CD4-positive, alpha-beta T cell treated with Interleukin-15 for 4 hours (primary cell): ENCODE measurements at places on chromosomes 6 and 20.
A peak's percentile ranks its signal among the peaks of the same experiment; 100 is the strongest.

- DNase-seq = no peak
Observed at GRCh38 chr6:16747232-16748024, 13.8 kb downstream of the ATXN1 start.

DNA sequence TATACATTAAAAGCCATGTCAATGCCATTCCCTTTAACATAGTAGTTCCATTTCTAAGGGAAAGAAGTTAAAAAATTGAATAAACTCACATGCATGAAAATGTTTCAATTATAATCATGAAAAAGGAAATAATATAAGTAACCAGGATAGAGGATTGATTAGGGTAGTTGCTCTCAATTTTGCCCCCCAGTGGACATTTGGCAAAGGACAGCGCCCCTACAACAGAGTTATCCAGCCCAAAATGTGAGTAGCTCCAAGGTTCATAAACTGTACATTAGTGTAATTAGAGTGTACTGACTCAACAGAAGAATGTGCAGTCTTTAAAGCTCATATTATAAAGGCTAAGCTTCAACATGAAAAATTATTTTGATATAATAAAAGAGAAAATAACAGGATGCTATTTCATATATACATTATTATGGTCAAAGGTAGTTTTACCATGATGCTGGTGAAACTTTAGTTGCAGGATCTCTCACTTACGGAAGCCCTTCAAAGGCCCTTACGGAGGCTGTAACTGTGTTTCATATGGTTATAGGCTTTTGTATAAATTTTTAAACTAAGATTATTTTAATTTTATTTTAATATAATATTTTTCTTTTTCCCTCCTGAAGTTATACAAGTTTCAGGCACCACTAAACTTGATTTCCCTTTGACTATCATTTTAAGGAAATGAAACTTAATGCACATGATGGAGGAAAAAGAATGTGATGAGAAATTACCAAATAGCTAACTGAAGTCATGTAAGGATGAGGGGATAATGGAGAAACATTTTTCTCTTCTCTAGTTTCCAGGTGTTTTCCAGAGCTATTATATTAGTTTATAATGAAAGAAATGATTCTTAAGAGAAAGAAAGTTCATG lies 403.6 kb downstream of the PLCB1 start:
- no peak for DNase-seq

GRCh38 chr6:128139519-128139918 lies 238.7 kb upstream of the THEMIS start:
- DNase-seq = no peak

DNA sequence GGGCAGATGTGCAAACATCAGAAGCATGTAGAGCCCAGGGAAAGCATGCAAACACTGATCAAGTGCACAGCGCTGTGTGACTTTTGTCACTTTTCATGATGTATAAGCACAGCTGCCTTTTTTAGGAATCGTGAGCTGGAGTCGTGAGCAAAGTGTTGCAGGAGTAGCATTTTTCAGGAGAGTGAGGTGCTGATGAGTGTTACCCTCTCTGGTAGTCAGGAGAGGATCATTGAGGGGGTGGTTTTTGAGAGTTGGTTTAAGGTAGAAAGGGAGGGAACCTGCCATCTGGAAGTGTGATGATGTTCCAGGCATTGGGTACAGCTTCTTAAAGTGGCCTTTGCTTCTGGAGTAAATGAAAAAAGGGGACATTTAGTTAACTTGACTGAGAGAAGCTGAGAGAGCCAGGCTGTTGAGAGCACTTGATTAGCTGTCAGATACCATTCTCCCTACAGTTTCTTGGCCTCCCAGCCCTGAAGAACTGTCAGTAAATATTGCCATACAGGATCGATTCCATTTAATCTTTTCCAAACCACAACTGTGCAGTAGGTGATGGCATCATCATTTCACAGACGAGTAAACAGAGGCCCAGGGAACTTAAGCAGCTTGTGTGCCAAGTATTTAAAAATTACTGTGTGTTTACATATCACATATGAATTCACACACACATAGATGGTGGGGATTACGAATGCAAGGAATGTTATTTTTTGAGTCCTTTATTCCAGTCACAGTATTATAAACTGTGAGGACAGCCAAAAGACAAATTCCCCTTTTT lies 28.9 kb downstream of the TPD52L1 start:
- no peak for DNase-seq

DNA sequence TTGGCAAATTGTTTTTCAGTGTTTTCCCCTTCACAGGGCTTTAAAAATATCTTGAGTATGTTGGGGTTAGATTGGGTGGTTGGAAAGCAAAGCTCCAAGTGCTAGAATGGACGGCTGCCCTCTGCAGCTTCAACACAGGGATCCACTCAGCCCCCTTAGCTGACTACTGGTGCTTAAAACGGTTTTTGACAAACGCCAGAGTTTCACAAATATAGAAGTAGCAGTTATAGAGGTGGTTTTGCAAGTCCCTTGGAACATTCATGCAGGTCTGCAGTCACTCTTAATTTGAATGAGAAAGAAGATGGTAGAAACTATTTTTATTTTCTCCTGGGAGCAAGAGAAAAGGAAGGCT lies 175.9 kb downstream of the ARID1B start:
- no peak for DNase-seq

GRCh38 chr20:39603219-39603618 lies 641.1 kb downstream of the DHX35 start:
- DNase-seq = no peak

- no peak for DNase-seq
Observed at GRCh38 chr20:16537025-16537665, 36.1 kb downstream of the KIF16B start.

- DNase-seq = no peak
Observed at GRCh38 chr6:17817763-17818162, 111.0 kb upstream of the NUP153 start.

- DNase-seq = peak; percentile 7
Observed at GRCh38 chr6:128731249-128732165, 151.4 kb upstream of the LAMA2 start.

DNA sequence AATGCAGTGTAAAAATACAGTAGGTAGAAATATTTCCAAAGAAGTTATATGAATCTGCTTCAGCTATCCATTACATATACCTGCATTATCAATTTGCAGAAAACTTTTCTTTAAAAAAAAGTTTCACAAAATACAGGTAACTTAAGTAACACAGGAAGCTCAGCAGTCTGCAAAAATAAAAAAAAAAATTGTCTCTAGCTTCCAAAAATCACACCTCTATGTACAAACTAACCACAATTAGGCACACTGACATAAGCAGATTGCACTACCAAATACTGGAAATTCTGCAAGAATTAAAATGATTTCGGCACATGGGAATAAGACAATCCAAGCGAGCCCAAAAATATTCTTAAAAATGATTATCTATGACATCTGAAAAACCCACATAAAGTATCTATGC lies 41.2 kb downstream of the ME1 start:
- DNase-seq = no peak

DNA sequence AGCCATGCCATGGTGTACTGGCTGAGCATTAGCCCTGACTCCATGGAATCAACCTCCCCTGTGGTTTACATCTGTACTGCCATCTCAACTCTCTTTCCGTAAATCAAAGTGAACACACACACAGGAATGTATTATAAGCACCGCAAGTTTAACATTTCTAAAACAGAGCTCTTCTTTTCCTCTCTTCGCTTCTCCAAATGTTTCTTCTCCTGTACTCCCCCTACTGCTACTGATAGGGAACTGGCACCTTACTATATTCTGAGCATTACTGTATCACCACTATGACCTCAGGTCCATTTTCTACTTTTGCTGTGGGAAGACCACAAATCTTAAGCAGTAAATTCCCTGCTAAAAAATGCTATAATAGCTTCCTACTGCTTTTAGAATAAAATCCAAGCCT lies 101.2 kb downstream of the NUS1 start:
- no peak for DNase-seq

DNA sequence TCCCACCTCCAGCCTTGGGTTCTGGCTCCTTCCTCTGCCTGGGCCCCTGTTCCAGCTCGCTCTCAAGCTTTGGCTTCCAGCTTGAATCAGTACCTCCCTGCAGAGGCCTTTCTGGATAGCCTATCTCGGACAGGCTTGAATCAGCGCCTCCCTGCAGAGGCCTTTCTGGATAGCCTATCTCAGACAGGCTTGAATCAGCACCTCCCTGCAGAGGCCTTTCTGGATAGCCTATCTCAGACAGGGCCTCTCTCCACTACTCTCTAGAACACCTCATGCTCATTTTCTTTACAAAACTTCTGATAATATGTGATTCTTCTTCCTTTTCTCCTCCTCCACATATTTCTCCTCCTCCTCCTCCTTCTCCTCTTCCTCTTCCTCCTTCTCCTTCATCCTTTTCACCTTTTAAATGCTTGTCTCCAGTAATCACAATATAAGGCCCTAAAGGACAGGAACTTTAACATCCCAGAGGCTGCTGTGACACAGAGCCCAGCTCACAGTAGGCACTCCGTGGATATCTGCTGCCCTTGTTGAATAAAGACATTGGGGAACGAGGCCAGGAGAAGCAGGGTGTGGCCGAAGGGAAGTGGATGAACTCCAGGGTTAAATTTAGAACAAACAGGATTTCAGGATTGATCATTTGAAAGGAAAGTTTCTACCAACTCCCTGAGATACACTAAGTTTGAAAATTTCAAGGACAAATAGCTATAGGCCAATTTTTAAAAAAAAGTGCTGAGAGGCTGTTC lies 9.3 kb upstream of the RPS6KA2 start:
- no peak for DNase-seq

- no peak for DNase-seq
Observed at GRCh38 chr6:10425176-10425974, 10.5 kb upstream of the TFAP2A start.

DNA sequence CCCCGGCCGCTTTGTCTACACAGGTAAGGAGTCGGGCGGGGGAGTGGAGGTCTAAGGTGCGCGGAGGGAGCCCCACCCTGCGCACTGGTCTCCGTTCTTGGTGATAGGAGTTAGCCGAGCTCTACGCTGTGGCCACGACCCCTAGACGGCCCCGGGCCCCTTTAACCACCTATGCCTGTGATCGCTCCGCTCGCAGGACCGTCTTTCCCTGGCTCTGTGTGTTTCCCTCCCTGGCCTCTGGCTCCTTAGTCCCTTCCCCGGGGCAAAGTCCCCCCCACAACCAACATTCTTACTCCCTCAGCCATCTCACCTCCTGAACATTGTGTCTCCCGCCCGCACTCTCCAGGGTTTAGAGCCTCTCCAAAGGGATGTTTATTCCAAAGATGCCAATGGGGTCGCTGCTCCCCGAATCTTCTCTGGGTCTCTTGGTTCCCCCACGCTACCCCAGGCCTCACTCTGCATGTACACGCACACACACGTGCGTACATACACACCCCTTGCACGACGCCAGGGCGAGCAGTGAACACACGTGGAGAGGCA lies 50.4 kb downstream of the CPXM1 start:
- no peak for DNase-seq

DNA sequence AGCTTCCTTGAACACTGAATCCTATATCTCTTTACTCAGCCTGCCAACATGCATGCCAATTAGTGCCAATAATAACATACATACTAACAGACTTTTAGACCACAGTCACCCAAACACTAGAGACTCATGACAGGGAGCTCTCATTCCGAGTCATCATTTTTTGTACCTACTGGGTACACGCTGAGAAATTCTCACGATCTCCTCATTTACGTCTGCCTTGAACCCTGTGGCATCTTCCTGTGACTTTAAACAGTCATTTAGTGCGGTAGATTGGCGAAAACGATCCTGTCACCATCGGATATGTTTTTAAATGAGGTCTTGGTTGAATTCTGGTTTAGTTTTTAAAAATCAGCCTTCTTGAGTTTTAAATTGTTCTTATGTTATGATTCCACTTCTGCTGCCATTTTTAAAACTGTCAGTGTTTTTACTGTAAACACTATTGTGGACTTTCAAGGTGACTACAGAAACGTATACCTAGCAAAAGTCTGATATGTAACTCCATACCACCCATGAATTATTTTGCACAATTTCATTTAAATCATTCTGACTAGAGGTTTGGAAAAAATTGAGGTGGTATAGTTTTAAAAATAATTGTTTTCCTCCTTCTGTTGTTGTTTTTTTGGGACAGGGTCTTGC lies 275.4 kb downstream of the TSHZ2 start:
- DNase-seq = no peak

- DNase-seq = no peak
Observed at GRCh38 chr6:66429210-66429609, 722.2 kb upstream of the EYS start.

DNA sequence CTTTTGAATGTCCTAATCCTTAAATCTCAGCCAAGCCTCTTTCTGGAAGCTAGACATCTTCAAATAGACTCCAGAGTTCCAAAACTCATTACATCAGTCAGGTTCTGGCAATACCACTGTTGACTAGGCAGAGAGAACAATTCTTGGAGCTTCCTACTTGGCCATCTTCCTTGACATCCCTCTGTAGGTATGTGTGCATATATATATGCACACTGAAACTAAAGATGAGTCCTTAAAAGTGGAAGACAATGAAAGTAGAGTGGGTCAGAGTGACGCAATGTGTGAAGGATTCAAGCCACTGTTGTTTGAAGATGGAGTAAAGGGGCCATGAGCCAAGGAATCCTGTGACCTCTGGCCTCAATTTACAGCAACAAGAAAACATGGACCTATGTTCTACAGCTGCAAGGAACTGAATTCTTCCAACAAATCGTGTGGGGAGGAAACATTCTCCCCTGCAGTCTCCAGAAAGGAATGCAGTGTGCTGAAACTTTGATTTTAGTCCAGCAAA lies 18.7 kb upstream of the DUSP22 start:
- no peak for DNase-seq

GRCh38 chr20:2449386-2449785 lies 21.2 kb downstream of the SNRPB start:
- DNase-seq = no peak

GRCh38 chr6:85405175-85405852 lies 44.6 kb upstream of the NT5E start:
- no peak for DNase-seq

- DNase-seq = no peak
Observed at GRCh38 chr20:1209447-1210387, 6.5 kb downstream of the C20orf202 start.

GRCh38 chr6:168305096-168305749 lies 14.4 kb downstream of the DACT2 start:
- no peak for DNase-seq

DNA sequence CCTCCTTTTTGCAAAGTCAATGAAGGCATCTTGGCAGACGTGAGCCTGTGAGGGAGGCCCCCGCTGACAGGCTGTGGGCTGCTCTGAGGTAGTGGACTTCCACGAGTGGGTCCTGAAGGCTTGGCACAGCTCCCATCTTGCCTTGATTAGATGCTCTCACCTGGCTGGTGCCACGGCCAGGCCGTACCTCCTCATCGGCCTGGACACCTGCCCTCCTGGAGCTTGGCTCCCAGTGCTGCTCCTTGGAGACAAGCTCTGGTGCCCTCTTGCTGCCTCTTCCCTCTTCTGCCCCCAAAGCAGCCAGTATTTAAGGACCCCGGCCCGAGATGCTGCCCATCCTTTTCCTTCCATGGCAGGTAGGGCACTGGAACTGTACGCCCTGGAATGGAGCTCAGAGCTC lies 93.5 kb downstream of the ERMARD start:
- no peak for DNase-seq

GRCh38 chr20:61636531-61637116 lies 384.6 kb downstream of the CDH4 start:
- DNase-seq = no peak

DNA sequence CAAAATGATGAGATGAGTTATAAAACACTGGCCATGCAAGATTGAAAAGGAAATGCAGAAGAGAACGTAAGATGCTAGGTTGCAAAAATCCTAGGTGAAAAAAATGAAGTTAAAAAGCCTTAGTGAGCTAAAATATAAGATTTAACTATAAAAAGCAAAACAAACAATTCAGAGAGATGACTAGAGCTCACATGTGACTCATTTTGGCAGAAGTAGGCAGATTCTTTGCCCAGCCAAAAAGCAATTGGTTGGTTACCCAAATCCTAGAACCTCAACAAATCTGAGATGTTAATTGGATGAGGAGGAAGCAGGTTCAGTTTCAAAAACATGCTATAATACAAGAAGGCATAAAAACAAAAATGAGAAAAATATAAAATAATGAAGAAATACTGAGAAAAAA lies 249.1 kb downstream of the OGFRL1 start:
- DNase-seq = no peak
